ENCODE measurements at places on chromosomes 6 and 20.

DNA sequence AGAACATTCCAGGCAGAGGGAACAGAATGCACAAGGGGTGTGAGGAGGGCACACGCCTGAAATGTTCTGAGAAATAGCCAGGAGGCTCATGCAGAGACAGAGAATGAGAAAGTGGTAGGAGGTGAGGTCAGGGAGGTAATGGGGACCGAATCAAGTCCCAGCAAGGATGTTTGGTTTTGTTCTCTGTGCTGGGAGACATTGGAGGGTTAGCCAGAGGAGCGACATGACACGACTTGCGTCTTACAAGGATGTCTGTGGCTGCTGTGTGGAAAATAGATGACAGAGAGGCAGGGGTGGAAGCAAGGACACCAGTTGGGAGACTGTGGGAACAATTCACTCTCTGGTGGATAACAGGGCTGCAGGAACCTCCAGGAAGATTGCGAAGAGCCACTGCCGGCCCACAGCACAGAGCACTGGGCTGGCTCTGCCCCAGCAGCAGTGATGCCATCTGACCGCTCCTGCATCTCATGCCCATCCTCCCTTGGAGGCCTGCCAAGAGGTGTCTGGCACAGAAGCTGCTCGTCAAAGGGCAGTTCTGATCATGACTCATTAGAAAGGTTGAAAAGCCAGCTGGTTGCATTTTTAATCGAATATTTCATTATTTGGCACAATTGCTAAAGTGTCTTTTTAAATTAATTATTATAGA is 57.7 kb upstream of the CD83 start:
- DNase-seq = no peak

DNA sequence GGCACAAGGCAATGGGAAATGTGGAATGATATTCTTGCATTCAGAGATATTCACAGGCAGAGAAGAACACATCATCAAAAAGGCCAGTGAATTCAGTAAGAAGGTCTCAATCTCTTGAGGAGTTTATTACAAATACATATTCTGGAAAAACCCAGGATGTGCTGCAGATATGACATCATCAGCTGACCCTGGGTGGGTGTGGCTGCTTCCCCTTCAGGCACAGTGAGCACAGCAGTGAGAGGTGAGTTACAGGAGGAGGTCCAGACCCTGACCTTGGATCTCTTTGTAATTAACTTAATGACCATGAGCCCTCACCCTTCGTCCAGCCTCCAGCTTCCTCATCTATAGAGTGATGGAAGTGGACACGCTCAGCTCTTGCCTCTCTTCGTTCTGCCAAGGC is 147.5 kb upstream of the SYNDIG1 start:
- DNase-seq = no peak

DNA sequence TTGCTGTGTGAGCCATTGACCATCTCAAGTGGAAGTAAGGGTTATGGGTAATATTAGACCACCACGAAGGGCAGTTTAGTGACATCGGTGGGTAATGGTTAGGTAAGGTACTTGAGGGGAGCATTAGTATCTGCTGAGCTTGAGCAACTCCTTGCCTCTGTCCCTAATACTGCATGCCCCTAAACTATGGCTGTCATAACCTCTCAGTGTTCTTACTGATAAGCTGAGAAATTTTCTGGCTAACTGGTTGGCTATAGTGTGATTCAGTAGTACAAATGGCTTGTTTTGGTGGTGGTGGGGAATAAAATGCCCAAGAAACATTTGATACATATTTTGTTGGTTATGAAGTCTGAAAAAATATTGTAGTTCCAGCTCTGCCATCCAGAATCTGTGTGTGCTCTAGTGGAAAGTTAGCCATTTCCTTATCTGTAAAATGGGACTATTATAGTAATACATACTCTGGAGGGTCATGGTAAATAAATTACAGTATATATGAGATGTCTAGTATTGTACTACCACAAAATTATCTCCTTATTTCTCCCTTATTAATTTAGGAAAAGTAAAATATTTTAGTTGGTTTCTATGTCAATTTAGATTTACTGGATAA is 113.1 kb downstream of the NCOA3 start:
- DNase-seq = no peak

DNA sequence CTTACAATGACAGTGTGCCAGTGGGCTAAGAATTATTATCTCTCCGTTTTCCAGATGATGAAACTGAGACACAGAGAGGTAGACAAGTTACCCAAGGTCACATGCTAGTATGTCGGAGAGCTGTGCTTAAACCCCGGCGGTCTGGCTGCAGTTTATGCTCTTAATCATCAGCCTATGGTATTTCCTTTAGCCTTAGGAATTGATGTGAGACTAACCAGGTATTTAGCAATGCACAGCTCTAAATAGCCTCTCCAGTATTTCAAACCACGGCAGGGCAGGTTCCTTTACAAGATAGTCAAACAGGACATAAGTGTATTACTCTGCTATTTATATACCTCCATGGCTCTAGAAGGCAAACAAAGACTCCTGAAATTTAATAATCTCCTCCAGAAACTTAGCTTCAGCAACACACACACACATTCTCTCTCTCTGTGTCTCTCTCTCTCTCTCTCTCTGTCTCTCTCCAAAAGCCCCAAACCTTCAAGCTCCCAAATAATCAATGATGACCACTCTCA is 142.0 kb upstream of the ZNF217 start:
- no peak for DNase-seq

GRCh38 chr6:11755725-11756124 is 22.9 kb downstream of the ADTRP start:
- no peak for DNase-seq

Data from T follicular helper cell (primary cell).